Esophagus squamous epithelium (tissue), 5 donors: ENCODE measurements at places on chromosomes 16 and 17.

DNA sequence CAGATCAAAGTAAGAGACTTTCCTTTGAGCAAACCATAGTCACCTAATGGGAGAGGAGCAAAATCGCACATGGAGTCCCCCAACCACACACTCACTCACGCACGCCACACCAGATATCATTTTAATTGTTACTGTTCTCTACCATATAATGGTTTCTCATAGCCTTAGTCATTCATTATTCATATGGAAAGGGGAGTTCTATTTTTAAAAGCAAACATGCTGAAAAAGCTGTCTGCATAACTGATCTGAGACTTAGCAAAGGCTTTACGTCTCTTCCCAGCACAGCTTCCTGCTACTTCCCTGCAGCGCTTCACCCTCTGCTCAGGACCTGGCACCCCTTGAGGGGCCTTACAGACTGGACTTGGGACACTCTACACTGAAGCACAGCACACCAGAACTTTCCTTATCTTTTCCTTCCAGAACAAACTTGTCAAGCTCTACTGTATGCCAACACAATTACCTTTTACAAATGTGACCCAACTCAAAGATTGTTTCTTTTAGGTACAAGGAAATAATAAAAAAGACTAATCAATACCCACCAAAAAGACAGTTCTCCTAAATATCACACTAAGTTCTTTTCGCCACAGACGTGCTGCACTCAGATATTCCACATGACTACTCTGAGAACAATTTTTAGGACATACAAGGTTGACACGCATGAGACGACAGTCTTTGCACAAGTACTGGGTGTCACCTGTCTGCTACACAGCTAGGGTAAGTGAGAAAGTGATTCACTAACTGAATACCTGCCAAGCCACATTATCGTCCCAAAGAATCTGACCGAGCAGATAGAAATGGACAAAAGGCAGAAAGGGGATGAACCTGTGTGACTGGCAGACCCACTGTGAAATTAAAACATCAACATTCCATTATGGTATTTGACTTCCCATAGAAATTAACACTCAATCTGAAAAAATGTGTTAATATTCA lies 21.5 kb downstream of the SRP68 start:
- no peak for DNase-seq

DNA sequence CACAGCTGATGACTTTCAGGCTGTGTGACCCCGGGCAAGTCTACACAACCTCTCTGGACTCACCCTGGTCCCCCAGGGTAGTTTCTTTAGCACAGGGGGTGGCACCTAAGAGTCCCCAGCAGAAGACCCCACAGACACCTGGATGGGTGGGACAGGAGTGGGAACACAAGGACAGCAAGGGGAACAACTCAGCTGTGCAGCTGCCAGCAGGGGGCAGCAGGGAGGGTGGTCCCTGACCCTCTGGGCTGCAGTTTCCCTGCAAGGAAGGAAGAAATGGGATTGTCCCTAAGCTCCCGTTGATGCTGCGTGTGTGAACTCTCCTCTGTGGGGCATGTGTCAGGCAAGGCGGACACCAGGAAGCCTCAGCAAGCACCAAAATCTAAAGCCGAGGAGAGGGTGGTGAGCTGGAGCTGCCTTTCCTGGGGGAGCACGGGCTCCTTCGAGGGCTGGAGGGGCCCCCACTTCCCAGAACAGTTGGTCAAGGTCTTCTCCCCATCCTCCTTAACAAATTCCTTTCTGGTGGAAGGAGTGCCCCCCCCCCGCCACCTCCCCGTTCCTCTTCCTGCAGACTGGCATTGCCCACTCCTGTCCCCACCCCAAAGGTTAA lies 24.1 kb upstream of the CDH5 start:
- no peak for DNase-seq

GRCh38 chr17:3683054-3683511 lies 12.9 kb downstream of the P2RX5 start:
- DNase-seq: no peak

- DNase-seq: no peak
Measured at GRCh38 chr16:85424260-85425073, 188.7 kb upstream of the GSE1 start.

GRCh38 chr17:71287071-71287823 lies 833.6 kb upstream of the SOX9 start:
- DNase-seq: no peak
